ENCODE measurements at places on chromosomes 16 and 17.

- no peak for DNase-seq
These were observed 1.4 kb upstream of the SLFN5 start for GRCh38 chr17:35241520-35241919.

- DNase-seq, result no peak
These were observed 53.1 kb upstream of the USP7 start for GRCh38 chr16:9016824-9017223.

DNA sequence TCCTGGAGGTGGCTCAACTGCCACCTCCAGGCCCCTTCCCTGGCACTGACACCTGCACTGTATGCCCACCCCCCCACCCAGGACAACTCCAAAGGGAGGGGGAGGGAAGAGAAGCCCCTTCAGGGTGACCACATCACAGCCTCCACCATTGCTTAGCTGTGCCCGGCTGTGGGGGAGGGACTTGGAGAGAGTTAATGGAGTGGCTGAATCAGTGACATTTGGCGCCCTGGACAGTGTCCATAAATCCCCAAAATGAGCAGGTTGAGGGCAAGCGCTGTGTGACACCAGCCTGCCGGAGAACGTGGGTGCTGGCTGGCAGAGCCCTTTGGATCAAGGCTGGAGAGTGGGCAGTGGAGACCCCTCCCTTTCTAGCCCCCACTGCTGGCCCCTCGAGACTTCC is 883 bp downstream of the USH1G start:
- no peak for DNase-seq

DNA sequence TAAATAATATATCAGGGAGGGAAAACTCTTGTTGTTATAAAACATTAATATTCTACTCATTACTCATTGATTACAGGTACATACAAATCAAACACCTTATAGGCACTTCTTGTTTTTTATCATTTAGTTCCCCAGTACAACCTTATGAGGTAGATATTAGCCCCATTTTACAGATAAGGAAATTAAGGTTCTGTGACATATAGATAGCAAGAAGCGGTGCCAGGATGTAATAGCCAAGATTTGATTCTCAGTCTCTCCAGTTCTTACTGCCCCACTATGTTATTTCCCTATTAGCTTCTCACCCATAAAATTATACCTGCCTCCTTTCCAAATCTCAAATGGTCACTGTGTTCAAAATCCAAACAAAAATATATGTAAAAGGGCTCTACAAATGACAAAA is 36.9 kb downstream of the CMTM3 start:
- DNase-seq, result no peak

DNA sequence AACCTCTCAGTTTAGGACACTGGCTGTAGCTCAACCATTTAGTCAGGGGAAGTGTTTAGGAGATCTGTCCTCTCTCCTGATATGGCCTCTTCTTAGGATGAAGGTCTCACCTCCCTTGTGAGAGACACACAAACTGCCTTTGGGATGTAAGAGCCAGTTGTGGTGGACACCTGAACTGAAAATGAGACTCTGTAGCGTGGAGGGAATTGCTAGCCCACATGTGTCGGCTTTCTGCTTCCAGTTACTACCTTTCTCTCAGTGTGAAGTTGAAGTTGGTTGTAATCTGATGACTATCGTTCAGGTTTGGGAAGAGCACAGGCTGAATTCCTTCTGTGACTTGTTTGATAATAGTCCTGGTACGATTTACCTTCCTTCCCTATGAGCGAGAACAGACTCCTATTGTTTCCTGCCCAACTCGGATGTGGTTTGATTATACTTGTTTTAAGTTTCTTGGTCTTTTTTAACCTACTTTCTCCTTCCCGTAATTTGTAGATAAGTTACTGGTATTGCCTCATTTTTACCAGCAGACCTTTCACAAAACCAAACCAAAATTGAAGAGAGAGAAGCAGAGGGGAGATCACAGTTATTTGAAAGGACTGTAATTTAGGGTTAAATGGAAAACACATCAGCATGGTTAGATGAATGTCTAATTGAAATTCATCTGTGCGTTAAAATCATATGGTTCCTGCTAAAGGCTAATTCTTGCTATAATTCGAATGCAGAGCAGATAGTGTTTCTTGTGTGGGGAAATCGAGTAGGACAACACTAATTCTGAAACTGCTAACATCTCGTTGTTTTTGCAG is 43.2 kb downstream of the CLEC16A start:
- peak; percentile 31 for DNase-seq

DNA sequence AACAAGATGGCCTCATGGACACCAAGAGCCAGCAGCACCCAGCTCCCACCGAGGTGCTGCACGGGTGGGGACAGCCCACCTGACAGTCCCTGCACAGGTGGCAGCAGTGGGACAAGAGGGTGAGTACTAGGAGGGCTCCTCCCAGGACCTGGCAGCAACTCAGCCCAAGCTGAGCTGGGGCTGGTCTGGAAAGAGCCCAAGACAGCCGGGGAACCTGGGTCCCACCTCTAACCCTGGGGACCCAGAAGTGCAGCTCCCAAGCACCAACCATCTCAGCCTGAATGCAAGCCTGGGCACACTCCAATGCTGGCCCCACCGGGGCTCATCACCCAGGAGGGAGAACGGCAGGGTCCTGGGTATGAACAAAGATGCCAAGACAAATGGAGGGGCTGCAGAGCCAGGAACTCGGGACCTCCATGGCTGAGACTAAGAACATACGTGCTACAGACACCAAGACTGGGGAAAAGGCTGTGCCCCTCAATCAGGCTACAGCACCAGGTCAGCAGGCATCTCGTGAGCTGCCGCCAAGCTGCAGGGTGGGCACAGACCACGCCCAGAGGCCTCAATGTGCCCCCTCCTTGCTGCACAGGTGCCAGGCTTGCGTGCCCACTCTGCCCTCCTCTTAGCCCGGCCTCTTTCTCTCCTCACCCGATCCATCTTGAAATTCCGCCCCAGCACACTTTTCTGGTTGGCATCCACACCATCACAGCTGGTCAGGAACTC is 37.5 kb upstream of the GSG1L start:
- DNase-seq, result no peak

DNA sequence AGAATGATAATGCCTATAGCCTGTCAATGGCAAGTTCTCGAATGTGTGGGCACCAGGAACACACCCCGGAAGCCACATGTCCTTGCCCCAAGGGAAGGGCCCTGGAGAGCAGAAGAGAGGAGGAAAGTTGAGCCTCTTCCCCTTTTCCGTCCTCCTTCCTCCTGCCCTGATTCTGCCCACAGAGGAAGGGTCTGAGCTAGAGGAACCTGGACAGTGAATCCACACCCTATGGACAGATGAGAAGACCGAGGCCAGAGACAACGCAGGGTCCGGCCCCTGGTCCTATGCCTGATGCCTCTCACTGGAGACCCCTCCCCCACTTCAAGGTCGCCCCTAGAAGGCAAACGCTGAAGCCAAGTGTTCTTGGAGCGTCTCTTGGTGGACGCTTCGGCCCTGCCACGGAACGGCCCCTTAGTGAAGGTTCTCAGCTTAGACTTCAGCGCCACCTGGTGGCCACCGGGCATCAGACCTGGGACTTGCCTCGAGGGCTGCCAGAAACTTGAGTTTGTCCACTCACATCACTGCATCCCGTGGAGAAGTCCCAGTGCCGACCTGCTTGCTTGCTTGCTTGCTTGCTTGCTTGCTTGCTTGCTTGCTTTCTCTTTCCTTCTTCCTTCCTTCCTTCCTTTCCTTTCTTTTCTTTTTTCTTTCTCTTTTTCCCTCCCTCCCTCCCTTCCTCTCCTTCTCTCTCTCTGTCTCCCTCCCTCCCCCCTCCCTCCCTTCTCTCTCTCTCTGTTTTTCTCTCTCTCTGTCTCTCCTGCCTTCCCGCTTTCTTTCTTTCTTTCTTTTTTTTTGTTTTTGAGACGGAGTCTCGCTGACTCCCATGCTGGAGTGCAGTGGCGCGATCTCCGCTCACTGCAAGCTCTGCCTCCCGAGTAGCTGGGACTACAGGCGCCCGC is 20.6 kb upstream of the SPNS3 start:
- peak; percentile 77 for DNase-seq

DNA sequence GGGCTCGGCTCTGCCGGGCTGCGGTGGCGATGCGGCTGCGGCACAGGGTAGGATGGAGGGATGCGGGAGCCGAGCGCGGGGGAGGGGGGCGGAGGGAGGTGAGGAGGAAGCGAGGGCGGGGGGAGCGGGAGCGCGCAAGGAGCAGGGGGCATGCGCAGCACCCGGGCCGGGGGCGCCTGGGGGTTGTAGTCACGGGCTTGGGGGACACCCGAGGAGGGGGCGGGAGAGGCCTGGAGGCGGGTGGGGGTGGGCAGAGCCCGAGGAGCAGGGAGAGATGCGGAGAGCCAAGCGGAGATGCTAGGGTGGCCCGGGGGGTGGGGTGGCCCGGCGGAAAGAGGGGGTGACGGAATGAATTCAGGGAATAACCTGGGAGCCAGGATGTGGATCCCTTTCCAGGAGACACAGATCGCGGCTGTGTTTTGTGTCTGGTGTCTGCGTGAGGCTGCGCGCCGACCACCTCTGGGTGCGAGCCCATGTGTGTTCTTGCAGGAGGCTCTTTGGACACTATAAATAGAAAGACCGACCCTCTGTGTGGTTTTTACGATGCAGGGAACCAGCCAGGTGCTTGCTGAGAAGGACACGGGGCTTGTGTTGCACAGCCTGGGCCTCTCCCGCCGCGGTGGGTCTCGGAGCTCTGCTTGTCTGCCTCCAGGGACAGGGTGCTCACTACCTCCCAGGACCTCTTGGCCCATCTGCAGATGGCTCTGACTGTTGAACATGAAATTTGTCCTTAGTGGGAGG is at the start of gene STX1B:
Gene STX1B, minus strand, starts transcription at position 54 of the 741 bp plus-strand sequence. CDS start 242 bp downstream, outside the sequence.
- DNase-seq, result peak; percentile 18

GRCh38 chr16:3474136-3474779 is 21.0 kb downstream of the C16orf90 start:
- no peak for DNase-seq

DNA sequence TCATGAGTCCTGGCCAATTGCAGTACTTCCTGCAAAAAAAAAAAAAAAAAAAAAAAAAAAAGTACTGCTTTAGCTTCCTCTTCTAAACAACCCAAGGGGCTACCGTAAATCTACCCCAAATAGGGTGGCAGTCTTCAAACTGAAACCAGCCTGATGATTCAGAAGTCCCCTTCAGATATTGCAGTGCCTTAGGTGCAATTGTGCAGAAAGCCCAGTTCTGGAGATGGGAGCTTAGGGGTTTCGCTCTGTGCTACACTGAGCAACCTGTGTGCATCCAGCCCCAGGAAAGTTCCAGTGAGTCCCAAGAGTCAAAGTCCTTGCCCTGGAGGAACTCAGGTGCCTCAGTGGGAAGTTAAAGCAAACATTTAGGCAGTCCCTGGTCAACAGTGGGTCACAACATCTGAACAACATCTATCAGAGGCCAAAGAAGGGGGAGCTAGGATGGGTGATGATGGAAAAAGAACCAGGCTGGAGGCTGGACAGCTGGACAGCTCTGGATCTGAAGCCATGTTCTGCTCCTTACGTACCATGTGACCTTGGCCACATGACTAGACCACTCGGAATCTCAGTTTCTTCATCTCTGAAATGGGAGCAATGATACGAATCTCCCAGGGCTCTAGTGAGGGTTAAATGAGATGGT is 6.7 kb upstream of the CIITA start:
- no peak for DNase-seq

- DNase-seq, result no peak
These were observed 28.2 kb downstream of the ITGAE start for GRCh38 chr17:3772764-3773163.

GRCh38 chr16:78045865-78046581 is 23.7 kb downstream of the CLEC3A start:
- no peak for DNase-seq

DNA sequence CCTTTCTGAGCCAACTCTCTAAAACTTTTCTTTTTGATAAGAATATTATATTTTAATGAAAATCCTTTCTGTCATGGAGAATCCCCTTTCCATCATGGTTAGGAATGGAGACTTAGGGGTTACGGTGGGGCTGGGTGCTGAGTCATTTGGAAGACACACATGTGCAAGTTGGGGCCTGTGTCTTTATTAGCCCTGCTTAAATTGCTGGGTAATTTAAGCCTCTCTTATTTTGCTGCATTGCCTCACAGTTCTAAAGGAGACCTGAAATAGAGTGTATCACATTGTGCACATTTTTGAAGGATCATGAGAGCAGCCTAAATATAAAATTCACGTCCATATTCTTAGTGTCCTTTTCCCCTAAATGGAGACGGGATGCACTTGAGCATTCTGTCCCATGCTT is 61.8 kb upstream of the RBFOX1 start:
- DNase-seq, result no peak

DNA sequence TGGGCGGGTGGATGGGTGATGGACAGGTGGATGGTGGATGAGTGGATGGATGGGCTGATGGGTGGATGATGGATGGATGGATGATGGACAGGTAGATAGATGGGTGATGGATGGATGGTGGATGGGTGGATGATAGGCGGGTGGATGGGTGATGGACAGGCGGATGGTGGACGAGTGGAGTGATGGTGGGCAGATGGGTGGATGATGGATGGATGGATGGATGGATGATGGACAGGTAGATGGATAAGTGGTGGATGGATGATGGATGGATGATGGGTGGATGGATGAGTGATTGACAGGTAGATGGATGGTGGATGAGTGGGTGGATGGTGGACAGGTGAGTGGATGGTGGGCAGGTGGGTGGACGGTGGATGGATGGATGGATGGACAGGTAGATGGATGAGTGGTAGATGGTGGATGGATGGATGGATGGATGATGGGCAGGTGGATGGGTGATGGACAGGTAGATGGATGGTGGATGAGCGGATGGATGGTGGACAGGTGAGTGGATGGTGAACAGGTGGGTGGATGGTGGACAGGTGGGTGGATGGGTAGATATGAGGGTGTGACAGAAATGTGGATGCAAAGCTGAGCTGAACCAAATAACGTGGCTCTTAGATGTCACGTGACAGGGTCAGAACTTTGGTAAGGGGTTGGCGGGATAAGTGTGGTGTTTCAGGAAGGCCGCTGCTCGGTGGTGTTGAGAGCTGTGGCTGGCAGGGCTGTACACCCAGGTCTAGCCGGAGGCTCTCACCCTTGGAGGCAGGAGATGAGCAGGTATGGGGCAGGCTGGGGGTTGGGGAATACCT is 234.3 kb upstream of the CIBAR2 start:
- no peak for DNase-seq

Measured in central memory CD4-positive, alpha-beta T cell (primary cell).